Ammon's horn (tissue), 1 donor: ENCODE measurements at places on chromosomes 1 and 21.

- DNase-seq, result no peak
Measured at GRCh38 chr1:78779831-78780230, 130.2 kb downstream of the IFI44 start.

DNA sequence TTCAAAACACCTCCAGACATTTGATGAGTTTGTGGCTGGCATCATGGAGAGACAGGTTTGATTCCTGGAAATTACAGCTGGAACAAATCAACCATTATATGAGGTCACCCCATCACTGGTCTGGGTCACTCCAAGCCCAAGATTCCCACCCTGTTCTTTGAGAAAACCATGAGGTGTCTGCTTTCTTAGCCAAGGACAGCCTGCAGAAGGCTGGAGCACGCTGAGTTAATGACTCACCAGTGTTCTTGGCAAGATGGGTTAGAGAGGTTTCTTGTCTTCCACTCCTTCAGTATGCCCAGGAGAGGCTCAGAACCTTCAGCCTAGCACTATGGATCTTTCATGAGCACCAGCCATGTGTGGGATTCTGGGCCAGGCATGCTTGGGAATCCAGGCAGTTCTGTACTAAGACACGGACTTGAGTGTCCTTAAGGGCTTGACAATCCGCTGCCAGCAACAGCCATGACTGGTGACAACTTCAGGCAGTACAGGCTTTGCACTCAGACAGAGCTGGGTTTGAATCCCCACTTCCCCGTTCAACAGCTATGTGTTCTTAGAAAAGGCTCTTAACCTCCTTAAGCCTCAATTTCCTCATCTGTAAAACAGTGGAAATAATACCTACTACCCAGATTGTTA, 43.9 kb downstream of the GRHL3 start:
- DNase-seq, result no peak

DNA sequence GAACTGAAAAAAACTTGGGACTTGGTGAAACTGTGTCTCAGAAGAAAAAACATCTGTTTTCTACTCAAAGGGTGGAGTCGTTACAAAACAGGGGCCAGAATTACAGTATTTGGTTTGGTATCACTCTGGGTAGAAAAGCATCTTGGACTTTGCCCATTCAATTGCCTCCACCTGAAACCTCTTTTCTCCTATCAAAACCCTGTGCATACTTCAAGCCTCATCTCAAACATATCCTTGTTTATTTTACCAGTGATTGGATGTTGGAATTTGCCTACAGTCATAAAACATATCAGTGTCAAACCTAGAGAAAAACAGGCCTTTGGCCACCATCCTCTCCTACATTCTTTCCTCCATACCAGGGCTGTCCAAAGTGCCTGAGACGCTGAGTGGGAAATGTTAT, 281.5 kb downstream of the PLPP3 start:
- DNase-seq, result no peak

DNA sequence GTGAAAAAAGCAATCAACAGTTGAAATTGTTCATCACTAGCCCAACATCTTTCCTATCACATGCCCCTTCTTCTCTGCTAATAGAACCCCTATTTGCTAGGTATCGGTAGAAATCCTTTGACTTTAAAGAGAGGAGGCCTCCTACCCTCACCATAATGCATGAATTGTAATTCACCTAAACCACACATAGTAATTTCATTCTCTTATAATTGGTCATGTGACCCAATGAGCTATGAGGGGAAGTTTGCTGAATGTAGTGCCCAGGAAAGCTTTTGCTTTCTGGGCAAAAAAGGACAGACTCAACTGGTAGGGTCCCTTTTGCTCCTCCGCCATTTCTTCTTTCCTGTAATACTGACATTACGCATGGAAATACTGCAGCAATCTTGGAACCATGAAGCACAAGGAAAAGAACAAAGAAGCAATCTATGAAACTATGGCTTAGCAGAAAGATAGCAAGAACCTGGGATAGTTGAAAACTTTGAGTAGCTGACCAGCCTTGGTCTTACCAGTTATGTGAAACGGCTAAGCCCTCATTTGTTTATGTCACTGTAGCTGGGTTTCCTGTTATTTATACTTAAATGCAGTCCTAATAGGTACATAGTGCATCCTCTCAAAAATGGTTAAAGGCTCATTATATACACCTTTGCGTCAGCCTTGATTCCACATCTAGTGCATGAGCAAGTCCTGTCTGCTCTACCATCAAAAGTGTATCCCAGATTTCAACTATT, 10.2 kb upstream of the CHI3L2 start:
- no peak for DNase-seq

GRCh38 chr1:169212088-169212487, 105.6 kb downstream of the ATP1B1 start:
- no peak for DNase-seq

- peak; percentile 68 for DNase-seq
Measured at GRCh38 chr1:52676249-52676903, 21.8 kb downstream of the COA7 start.

GRCh38 chr1:11960715-11961114, 19.5 kb upstream of the MFN2 start:
- peak; percentile 40 for DNase-seq

GRCh38 chr1:238950784-238951183, 435.6 kb upstream of the CHRM3 start:
- no peak for DNase-seq

DNA sequence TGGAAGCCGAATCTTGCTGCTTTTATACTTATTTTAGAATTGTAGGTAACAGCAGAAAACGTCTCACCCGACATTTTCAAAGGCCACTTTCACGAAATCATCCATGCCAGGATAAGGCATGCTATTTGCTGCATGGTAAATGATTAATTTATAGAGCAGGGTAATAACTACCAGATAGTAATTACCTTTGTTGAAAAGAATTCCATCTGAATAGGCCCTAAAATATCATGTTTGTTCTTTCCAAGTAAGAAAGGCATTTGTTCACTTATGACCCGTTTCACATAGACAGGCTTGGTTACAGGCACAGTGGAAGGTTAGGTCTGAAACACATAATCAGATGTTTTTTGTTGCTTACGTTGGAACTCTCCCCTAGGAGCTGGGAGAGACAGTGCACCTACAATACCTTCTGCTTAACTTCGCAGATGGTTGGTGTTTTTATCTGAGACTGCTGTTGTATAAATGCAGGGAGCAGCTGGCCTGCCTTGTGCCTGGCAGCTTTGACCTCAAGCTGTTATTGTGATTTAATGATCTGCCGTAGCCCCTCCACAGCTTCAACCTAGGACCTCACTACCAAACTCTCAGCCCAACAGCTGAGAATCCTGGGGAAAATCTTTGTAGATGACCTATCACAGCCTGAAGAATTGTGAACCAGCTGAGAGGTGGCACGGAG, 1.6 kb downstream of the SLC44A3 start:
- no peak for DNase-seq

GRCh38 chr21:38134084-38134873, 122.5 kb upstream of the KCNJ15 start:
- DNase-seq, result no peak

GRCh38 chr1:164813776-164814175, 254.8 kb downstream of the PBX1 start:
- no peak for DNase-seq

DNA sequence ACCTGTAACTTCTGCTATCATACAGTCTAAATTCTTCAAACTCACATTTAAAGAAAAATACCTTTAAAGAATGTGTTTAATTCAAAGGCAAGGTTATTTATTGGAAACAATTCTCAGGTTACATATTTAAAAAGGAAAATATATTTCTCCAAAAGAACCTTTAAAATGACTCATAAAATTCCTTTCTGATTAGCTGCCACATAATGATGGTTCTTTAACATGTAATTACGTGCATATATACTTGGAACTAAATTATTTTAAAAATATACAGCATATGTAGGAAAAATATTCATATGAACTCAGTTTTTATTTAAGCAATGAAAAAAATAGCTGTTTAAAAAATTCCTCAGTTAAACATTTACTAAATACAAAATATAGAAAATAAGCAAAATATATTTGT, 173.6 kb downstream of the COP1 start:
- no peak for DNase-seq

DNA sequence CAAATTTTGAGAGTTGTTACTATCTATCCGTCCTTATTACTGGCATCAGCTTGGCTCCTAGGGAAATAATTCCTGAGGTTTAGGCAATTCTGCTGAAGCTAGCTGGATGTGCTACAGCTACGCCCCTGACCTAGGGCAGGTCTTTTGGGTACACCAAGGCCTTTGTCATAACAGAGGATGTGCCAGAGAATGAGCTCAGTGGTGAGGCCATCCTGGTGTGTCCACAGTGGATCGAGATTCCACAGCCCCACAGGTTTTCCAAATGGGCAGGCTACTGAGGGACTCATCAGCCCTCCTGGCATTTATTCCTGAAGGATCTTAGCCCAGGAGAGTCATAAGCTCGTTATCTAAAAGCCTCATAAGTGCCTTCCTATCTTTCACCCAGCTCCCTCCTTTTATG, 475.2 kb upstream of the USP24 start:
- no peak for DNase-seq

- no peak for DNase-seq
Measured at GRCh38 chr1:27154469-27154990, 395 bp downstream of the SLC9A1 start.

DNA sequence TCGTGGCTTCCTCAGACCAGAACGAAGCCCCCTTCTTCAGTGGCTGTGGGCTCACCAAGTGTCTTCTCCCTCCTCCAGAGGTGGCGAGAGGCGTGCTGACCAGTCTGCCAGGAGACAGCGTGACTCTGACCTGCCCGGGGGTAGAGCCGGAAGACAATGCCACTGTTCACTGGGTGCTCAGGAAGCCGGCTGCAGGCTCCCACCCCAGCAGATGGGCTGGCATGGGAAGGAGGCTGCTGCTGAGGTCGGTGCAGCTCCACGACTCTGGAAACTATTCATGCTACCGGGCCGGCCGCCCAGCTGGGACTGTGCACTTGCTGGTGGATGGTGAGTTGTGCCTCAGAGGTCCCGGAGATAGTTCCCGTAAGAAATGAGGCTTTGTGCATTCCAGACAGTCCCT, 24.0 kb downstream of the IL6R start:
- peak; percentile 75 for DNase-seq

DNA sequence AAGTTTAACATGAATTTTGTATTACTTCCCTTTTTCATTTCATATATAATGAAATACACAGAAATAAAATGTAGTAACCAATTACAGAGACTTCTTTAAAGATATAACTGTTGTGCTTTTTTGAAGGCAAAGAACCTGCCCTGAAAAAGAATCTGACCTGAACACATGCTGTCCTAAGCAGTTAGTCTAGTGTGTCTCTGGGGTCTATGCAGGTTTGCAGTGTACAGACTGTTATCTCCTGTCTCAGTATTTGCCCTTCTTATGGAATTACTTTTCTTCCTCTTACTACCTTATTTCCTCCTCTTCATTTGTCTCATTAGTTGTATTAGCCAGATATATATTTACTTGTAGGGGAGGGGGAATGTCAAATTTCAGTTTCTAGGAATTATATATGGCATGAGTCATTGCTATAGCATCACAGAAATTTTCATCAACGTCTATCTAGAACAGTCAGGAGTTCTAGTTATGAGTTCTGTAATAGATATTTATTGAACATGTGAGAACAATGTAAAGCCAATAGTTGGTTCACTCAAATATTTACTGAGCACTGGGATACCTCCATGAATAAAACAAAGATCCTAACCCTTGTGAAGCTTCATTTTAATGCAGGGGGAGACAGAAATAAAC, 28.4 kb upstream of the PLEKHO1 start:
- no peak for DNase-seq

DNA sequence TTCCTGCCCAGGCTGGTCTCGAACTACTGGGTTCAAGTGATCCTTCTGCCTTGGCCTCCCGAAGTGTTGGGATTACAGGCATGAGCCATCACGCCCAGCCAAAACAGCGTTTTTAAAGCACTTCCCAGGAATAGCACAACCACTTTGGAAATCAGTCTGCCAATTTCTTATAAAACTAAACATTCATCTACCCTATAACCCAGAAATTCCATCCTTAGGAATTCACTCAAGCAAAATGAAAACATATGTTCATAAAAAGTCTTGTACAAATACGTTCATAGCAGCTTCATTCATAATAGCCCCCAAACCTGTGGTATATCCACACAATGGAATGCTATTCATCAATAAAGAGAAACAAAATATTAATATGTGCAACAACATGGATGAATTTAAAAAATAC, 36.1 kb downstream of the PHC2 start:
- DNase-seq, result no peak
